ENCODE measurements at places on chromosomes 7 and 10. TPM values are rescaled to one million over a fixed set of nuclear protein-coding genes. Genes with fewer than 3 reads are reported as not detected.

The CRHR2 gene
- total RNA-seq, result 0.64 TPM

The LEP gene
- total RNA-seq, result 0.70 TPM

The MLXIPL gene
- total RNA-seq, result 9.3 TPM

The GIMAP8 gene
- total RNA-seq, result 10.6 TPM

The VAX1 gene
- not detected for total RNA-seq

The PALD1 gene
- 18.1 TPM for total RNA-seq

The CUBN gene
- total RNA-seq, result 157 TPM

The UNC5B gene
- 44.9 TPM for total RNA-seq

The CLEC2L gene
- total RNA-seq, result 0.70 TPM

The DYNC1I1 gene
- total RNA-seq, result 2.3 TPM

The SPDYE2 gene
- total RNA-seq, result not detected

The C10orf143 gene
- total RNA-seq, result 2.1 TPM

The ANK3 gene
- total RNA-seq, result 189 TPM

The CPA5 gene
- not detected for total RNA-seq

The TMEM254 gene
- 22.7 TPM for total RNA-seq

The HOXA10 gene
- 98.8 TPM for total RNA-seq

The GPR141 gene
- 6.4 TPM for total RNA-seq

The PAXIP1 gene
- 13.7 TPM for total RNA-seq

The CCDC3 gene
- 9.2 TPM for total RNA-seq

The ODAD2 gene
- total RNA-seq, result 0.35 TPM

The PIK3CG gene
- 6.7 TPM for total RNA-seq

The MICALL2 gene
- total RNA-seq, result 13.5 TPM

The CUZD1 gene
- 0.29 TPM for total RNA-seq

The PNLIPRP3 gene
- total RNA-seq, result not detected

The RASSF4 gene
- 24.1 TPM for total RNA-seq

The SLC18A3 gene
- not detected for total RNA-seq

The ARHGEF5 gene
- total RNA-seq, result 35.1 TPM

The JMJD1C gene
- total RNA-seq, result 172 TPM

The EEPD1 gene
- total RNA-seq, result 11.7 TPM

The WEE2 gene
- 0.23 TPM for total RNA-seq

The PDZD7 gene
- 1.6 TPM for total RNA-seq

The ADCY1 gene
- total RNA-seq, result 4.3 TPM

The ATRNL1 gene
- total RNA-seq, result 207 TPM

The GPNMB gene
- total RNA-seq, result 31.2 TPM

The CPA2 gene
- total RNA-seq, result 0.18 TPM

The HMX3 gene
- total RNA-seq, result 0.82 TPM

The ASB4 gene
- total RNA-seq, result 7.0 TPM

The VGF gene
- 0.23 TPM for total RNA-seq

The PRSS2 gene
- 0.58 TPM for total RNA-seq

The RAPGEF5 gene
- total RNA-seq, result 138 TPM

The PHYHIPL gene
- 8.6 TPM for total RNA-seq

The ITPRID1 gene
- not detected for total RNA-seq

The ECHS1 gene
- total RNA-seq, result 65.7 TPM

The PRKG1 gene
- 38.4 TPM for total RNA-seq

The BTBD16 gene
- 0.41 TPM for total RNA-seq

The VPS37D gene
- total RNA-seq, result 18.6 TPM

The CFAP43 gene
- total RNA-seq, result 12.3 TPM

The GPR85 gene
- 1.5 TPM for total RNA-seq

The FRMD4A gene
- total RNA-seq, result 63.1 TPM

The PANK1 gene
- 44.7 TPM for total RNA-seq

The KBTBD2 gene
- total RNA-seq, result 56.0 TPM

The PDK4 gene
- total RNA-seq, result 27.2 TPM

The SSC4D gene
- 3.7 TPM for total RNA-seq
